ENCODE measurements at places on chromosomes 2 and 18.
A peak's percentile ranks its signal among the peaks of the same experiment; 100 is the strongest.

GRCh38 chr18:39425172-39425850 lies 1859.7 kb upstream of the CELF4 start:
- DNase-seq, result no peak

DNA sequence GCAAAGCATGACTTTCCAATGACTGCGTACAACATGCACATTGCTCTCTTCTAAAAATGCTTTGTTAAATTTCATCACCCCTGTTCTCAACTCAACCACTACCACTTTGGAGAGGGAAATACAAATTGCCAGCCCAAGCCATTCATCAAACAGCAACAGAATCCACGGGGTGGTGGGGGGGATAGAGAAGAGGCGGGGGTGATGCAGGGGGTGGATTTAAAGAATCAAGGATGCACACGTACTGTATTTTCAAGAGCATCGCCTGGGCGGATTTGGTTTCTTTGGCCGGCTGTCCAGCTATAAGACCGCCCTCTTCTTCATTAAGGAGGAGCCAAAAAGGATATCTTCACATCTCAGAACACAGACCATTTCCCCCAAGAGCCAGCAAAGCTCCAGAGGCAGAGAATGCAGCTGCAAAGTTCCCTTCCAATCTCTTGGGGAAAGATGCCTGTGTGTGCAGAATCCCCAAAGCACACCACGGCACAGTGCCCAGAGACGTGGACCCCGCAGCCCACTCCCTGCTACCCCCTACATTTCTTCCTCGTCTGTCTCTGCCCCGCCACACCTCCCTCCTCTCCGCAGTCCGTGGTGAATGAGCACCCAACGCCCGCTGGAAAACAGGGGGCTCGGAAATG lies 977 bp downstream of the SLC8A1 start:
- peak; percentile 49 for DNase-seq

DNA sequence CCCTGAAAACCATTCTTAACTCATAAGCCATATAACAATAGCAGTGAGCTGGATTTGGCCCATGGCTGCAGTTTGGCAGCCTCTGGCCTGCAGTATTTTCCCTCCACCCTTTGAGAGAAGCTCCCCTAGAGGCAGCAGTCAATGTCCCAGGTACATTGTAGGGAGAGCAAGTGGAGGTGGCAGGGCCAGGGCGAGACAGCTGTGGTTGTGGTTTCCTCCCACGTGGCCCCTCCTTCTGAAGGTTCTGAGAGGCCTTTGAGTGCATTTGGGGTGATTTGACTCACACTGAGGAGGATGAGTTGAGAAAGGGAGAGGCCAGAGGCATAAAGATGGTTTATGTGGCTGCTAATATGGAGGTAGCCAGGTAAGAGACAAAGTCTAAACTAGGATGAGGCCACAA lies 45.5 kb upstream of the LDAH start:
- DNase-seq, result no peak

DNA sequence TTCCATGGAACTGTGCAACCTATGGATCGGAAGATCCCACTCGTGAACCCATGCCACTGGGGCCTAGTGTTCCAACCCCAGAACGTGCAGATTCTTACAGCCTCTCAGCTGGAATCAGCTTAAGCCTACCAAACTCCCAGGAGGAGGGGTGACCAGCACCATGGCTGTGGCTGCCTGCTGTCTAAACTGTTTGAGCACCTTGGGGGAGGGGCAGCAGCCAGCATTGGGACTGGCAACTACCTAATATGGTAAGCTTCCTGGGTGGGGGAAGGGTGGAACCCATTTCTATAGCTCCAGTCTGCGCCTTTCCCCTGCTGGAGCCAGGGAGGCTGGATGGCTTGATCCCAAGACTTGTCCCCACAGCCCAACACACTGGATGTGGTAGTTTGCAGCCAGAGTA lies 10.7 kb upstream of the POLE4 start:
- DNase-seq, result no peak

DNA sequence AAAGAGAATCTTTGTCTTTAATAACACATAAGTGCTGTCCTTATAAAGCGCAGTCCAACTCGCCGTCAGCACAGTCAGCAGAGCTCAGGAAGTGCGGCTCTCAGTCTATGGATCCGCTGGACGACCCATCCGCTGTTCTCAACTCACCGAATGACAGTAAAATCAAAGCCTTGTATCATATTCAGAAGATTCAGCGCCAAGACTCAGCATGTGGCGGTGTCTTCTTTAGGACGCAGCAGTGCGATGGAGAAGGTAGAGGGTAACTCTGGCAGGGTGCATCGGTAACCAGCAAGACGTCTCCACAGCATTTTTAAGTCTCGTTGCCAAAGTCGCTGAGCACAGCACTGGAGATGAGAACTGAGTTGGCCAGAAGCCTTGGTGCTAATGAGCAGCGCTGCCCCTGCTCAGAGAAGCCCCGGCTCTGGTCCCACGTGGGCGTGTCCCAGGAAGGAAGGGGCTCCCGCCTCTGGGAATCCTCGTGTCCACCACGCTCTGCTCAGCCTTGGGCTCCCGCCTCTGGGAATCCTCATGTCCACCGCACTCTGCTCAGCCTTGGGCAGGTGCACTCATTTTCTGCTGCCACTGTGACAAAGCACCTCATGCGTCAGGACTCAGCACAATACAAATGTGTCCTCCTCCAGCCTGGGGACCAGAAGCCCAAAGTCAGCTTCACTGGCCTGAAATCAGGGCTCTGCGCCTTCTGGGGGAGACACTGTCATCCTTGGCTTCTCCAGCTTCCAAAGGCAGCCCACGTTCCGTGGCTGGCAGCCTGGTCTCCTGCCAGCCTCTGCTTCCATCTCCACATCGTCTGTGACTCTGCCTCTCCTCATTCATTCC lies 238.0 kb upstream of the SALL3 start:
- DNase-seq, result no peak

GRCh38 chr2:109120166-109120565 lies 8.8 kb upstream of the SH3RF3 start:
- no peak for DNase-seq

GRCh38 chr2:169495310-169495928 lies 14.1 kb upstream of the KLHL41 start:
- no peak for DNase-seq
